ENCODE measurements at places on chromosomes 6 and 20.

GRCh38 chr6:162699961-162700360 is 27.6 kb downstream of the PRKN start:
- no peaks in the 10 kb centered on the region for H3K4me1 ChIP-seq
- H3K4me3 ChIP-seq: no peak overlapping the region
- no peaks in the 10 kb centered on the region for H3K36me3 ChIP-seq
- H3K27me3 ChIP-seq: no peaks in the 10 kb centered on the region

GRCh38 chr6:139062932-139063646 is 34.5 kb downstream of the ABRACL start:
- peaks cover 10% of the 10 kb centered on the region for H3K4me1 ChIP-seq
- H3K27ac ChIP-seq: no peak overlapping the region
- no peak overlapping the region for H3K4me3 ChIP-seq

DNA sequence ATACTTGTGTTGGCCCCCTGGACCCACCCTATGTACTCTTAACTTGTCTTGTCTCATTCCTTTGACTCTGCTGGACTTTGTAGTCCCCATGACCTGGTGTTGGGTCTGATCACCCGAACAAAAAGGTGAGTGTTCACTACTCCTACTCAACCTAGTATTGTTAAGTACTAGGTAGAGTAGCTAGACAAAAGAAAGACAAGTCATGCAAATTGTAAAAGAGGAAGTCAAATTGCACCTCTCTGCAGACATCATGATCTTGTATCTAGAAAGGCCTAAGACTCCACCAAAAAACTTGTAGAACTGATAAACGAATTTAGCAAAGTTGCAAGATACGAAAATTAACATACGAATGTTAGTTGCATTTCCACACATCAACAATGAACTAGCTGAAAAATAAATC is 35.7 kb upstream of the ZNF391 start:
- no peaks in the 10 kb centered on the region for H3K4me1 ChIP-seq
- DNase-seq: no peak

DNA sequence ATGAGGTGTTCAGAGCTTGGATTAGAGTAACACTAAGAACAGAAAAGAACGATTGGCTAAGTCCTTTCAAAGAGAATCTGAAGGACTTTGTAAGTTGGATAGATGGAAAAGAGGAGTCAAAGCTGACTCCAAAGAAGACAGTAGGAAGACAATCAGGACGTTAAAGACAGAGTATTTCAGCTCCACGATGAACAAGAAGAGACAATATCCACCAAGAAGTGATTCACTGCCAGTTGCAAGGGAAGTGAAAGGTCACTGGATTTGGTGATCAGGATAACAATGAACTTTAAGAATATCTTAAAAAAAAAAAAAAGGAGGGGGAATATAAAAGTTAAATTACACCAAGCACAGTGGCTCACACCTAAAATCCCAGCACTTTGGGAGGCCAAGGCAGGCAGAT is 17.9 kb downstream of the REPS1 start:
- DNase-seq: no peak
- no peak overlapping the region for H3K4me3 ChIP-seq
- no peaks in the 10 kb centered on the region for H3K27me3 ChIP-seq
- no peaks in the 10 kb centered on the region for H3K36me3 ChIP-seq
- no peak overlapping the region for H3K27ac ChIP-seq

GRCh38 chr6:35046103-35046502 is 95.0 kb downstream of the TCP11 start:
- DNase-seq: no peak
- peaks cover 3% of the 10 kb centered on the region for H3K4me1 ChIP-seq
- no peak overlapping the region for H3K27ac ChIP-seq
- no peaks in the 10 kb centered on the region for H3K27me3 ChIP-seq

- H3K4me3 ChIP-seq: no peak overlapping the region
- no peak overlapping the region for H3K27ac ChIP-seq
Observed at GRCh38 chr6:28771401-28772267, 152.2 kb downstream of the TRIM27 start.

- peaks cover 1% of the 10 kb centered on the region for H3K27me3 ChIP-seq
- no peak overlapping the region for H3K4me3 ChIP-seq
- peaks cover 15% of the 10 kb centered on the region for H3K4me1 ChIP-seq
- no peak for DNase-seq
- H3K36me3 ChIP-seq: no peaks in the 10 kb centered on the region
- H3K27ac ChIP-seq: no peak overlapping the region
Observed at GRCh38 chr20:22368235-22368634, 216.1 kb downstream of the FOXA2 start.

GRCh38 chr20:258963-259362 is 1.4 kb downstream of the DEFB132 start:
- no peak overlapping the region for H3K4me3 ChIP-seq
- no peaks in the 10 kb centered on the region for H3K4me1 ChIP-seq
- peaks cover 4% of the 10 kb centered on the region for H3K27me3 ChIP-seq
- H3K36me3 ChIP-seq: no peaks in the 10 kb centered on the region
- DNase-seq: no peak
- H3K27ac ChIP-seq: no peak overlapping the region
